Fibroblast of pulmonary artery (primary cell): ENCODE measurements at places on chromosomes 1 and 21.

DNA sequence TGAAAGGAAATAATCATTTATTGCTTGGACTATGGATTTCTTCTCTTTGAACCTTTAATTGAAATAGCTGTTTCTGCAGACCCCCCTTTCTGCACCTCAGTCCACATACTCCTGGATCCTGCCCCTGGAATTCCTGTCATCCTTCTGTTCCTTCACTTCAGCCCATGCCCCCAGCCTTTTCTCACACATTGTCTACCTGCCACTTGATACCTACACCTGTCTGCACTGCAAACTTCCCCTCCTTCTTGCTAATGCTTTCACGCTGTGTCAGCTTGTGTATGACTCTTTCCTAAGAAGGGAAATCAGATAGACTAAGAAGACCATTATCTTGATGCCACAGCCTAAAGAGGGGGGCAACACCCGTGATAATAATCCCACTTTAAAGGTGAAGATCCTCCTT, 80.3 kb upstream of the EXO1 start:
- no peak for DNase-seq

- no peak for DNase-seq
These were observed 7.9 kb downstream of the PANK4 start for GRCh38 chr1:2518528-2518927.

DNA sequence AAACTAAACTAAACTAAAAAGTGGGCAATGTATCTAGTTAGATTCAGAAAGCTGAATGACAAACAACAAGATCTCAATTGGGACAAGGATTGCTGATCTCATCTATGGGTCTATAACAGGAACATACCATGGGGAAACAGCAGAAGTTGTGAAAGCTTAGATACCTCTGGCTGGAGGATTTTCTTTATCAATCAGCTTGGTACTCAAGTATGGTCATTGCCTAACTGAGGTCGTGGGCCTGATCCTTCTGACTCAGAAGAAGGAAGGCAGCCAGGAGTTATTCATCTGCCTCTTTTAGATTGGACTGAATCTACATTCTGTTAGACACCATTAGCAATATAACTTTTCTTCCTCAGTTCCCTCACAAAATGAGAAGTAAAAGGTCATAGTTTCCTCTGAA, 39.7 kb downstream of the DNTTIP2 start:
- DNase-seq, result peak; percentile 91

DNA sequence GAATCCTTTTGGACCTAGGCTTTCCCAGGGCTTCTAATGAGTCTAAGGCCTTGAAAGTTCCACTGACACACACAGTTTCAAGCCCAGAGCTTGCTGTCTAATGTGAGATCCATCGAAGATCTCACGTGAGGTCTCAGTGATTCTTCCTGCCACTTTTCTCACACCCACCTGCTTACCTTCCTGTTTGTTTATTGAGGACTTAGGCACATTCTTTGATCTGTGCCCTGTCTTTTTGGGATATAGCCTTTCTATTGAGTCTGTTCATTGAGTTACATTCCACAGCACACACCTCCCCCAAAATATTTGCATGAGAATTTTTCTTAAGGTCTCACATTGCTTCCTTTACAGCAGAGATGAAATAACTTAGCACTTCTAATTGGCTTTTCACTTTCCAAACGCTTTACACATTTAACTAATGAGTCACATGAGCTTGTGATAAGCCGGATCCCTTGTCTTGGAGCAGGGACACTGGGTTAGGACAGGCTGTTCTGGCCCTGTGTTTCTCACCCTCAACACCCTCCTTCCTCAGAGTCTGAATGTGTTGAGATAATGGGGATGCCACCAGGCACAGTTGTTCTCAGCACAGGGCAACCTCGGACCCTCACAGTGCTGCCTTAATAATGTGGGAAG, 288.3 kb downstream of the TM2D1 start:
- DNase-seq, result peak; percentile 33

DNA sequence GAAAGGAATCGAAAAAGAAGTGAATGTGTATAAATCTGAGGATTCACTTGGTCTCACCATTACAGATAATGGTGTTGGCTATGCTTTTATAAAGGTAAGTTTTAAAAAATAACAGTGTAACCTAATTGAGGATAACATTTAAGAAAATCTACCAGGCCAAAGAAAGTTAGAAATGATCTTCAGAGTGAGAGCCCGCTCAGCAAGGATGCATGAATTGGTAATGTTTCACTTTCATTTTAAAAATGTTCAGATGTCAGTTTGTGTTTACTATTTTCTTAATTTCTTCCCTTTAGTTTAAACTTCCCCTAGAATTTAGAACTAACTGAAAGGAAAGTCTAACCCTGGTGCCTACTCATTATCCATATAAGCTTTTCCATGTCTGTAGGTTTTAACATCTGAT, 35.0 kb downstream of the GIPC2 start:
- no peak for DNase-seq

DNA sequence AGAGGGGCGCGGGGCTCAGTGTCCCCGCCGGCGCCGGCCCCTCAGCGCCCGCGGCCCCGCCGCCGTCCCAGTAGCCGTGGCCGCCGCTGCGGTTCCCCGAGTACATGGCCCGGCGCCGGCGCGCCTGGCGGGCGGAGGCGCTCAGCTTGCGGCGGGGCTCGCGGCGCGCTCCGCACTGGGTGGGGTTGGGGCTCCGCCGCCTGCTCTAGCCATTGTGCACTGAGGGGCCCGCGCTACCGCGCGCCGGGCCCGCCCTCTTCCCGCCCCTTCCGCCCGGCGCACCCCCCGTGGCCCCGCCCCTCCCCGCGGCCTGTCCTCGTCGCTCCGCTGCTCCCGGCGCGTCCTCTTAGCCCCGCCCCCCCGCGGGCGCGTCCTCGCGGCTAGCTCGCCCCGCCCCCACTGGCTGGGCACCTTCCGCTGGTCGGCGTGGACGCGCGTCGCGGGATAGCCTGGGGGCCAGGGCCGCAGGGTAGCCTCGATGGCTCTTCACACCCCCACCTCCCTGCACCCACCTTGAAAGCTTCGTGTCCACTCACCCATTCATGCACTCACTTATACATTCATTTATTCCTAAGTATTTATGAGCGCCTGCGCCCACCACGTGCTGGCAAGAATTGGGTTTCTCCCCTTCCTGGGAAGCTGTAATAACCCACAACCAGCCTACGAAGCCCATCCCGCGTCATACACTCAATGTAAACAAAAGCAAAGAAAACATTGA, at the start of the genes CHML and OPN3:
Gene CHML, minus strand, starts transcription at position 221 of the 718 bp plus-strand sequence. CDS start 4,603 bp downstream, outside the sequence.
Gene OPN3, minus strand, starts transcription at position 221 of the 718 bp plus-strand sequence. Its CDS starts 115 bp downstream, at position 106.
- peak; percentile 87 for DNase-seq

GRCh38 chr1:203744075-203744972, 20.7 kb upstream of the LAX1 start:
- peak; percentile 49 for DNase-seq

GRCh38 chr1:52203935-52204625, 62.2 kb downstream of the ZFYVE9 start:
- no peak for DNase-seq

GRCh38 chr1:43847290-43847689, 86.3 kb upstream of the ARTN start:
- DNase-seq, result no peak

DNA sequence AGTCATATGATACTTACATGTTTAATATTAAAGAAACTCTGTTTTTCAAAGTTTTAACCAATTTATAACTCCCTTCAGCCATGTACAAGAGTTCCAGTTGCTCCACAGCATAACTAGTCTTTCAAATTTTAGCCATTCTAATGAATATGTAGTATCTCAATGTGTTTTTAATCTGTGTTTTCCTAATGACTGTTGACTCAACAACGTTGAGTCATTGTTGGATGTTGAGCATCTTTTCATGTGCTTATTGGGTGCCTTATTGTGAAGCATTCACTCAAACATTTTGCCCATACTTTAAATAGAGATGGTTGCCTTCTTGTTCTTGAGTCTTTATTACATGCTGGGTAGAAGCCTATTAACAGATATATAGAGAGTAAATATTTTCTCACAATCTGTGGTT, 240.2 kb upstream of the LYPLAL1 start:
- no peak for DNase-seq

DNA sequence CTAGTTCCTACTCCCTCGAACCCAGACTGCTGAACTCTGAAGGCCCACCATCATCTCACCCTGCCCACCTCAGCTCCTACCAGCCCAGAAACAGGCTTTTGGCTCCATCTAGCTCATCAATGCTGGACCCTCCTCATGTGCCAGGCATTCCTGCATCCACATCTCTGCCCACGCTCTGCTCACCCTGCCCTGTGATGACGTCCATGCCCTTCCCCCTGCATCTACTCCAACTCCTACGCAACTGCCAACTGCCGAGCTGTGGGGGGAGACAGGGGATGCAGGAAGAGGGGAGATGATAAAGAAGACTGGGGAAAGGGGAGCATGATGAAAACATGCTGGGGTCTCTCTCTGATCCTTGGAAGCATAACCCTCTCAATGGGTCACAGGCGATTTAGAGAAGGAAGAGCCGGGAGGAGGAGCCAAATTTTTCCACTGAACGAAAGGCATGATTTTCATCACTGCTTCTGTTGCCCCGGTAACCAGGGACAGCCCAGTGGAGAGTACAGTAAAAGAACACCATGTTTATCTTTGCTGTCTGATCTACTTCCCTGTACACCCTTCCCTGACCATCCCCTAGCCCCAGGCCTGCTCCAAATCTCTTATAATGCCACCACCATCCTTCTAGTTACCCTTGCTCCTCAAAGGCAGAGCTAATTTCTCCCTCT, 44.3 kb downstream of the CD34 start:
- DNase-seq, result peak; percentile 52

GRCh38 chr21:15531986-15532385, 197.8 kb upstream of the USP25 start:
- no peak for DNase-seq

DNA sequence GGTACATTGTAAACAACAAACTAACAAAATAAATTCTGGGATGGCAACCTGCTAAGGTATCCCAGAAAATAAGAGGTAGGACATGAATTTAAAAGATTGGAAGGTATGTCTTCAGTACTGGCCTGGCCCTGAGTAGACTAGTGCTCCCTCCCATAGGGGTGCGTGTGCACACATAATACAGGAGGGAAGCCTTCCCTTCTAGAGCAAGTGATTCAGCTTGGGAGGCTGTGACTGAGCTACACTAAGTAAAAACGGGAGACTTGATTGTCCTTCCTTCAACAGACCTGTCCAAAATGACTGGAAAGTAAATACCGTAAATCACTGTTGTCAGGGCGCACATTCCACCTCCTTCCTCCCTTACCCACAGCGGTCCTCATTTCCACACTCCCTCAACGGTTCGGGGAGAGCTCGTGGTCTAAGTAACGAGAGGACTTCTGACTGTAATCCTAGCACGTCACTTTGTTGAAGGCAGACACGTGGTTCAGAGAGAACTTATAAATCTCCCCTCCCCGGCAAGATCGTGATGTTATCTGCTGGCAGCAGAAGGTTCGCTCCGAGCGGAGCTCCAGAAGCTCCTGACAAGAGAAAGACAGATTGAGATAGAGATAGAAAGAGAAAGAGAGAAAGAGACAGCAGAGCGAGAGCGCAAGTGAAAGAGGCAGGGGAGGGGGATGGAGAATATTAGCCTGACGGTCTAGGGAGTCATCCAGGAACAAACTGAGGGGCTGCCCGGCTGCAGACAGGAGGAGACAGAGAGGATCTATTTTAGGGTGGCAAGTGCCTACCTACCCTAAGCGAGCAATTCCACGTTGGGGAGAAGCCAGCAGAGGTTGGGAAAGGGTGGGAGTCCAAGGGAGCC, at the start of gene TGFB2:
Gene TGFB2, plus strand, starts transcription at position 523 of the 859 bp plus-strand sequence. CDS start 1,366 bp downstream, outside the sequence.
- peak; percentile 92 for DNase-seq
